T-helper 2 cell treated with Interferon-gamma antibody and Interleukin-4, amounts not matched to agents 5 μg/mL and 100 μg/mL, for 36 hours (primary cell): ENCODE measurements at places on chromosomes 2 and 18.

GRCh38 chr2:240928476-240929363 lies 22.6 kb downstream of the CROCC2 start:
- no peak for DNase-seq

DNA sequence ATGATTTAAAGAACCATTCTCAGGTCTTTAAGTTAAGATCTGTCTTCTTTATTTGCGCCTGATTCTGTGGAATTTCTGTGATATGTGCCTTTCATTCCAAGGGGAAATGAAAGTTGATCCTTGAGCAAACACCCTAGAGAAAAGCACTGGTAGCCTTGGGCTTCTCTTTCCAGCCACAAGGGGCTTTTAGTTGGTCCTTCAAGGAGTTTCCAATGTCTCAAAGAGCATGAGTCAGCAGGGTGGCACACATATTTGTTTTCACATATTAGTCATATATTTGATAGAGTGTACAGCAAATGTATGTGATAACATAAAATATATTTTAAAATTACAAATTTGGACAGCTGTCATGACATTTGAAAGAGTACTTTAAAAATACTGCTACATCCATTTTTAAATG lies 339.5 kb downstream of the TXNL1 start:
- no peak for DNase-seq

DNA sequence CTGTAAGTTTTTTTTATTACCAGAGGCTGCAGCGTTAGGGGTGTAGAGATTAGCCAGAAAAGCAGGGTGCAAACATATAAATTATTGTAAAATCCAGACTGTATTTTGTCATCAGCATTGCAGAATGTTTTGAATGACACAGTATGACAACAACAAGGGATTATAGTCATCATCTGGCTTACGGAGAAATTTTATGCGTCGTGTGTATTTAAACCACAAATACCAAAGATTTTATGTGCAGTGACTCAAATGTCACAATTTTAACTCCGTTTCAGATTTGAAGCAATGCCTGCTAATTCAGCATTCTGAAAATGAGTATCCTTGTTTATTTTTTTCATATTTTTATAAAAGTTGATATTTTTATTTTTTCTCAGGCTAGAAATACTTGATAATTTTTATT lies 19.4 kb upstream of the TMX3 start:
- no peak for DNase-seq

DNA sequence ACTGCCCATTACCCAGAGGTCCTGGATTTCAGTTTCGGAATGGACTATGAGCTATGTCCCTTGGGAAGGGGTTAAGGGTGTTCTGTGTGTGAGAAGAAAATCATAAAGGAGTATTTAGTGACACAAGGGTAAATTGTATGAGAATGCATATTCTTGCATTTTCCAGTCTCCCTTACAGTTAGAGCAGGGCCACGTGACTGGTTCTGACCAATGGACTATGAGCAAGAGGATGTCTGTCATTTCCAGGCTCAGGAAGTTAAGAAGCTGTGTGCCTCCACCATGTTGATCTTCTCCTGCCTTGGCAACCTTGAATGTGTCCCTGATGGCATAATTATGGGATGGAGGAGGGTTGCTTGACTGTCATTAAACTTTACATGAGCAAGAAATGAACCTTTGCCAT lies 94.9 kb downstream of the DHRS9 start:
- DNase-seq: no peak
